ENCODE measurements at places on chromosomes 5 and 9.

GRCh38 chr5:80052464-80052863 is 17.3 kb downstream of the THBS4 start:
- no peak for DNase-seq

DNA sequence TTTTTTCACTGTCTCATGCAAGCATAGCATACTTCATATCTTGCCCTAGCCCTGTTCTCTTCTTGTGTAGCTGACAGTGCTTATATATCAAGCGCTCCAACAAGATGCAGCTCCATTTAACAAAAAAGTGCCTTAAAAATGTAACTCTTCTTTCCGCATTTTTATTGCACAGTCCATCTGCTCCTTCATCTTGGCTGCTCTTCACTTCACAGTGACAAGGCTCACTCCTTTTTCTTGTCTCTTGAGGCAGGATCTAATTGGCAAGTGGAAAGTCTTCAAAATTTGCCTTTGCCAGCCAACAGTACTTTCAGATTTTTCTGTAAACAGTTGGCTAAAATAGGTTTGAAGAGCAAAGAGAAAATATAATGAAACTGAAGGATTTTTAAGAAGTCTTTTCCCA is 161.8 kb downstream of the PBX3 start:
- no peak for DNase-seq

DNA sequence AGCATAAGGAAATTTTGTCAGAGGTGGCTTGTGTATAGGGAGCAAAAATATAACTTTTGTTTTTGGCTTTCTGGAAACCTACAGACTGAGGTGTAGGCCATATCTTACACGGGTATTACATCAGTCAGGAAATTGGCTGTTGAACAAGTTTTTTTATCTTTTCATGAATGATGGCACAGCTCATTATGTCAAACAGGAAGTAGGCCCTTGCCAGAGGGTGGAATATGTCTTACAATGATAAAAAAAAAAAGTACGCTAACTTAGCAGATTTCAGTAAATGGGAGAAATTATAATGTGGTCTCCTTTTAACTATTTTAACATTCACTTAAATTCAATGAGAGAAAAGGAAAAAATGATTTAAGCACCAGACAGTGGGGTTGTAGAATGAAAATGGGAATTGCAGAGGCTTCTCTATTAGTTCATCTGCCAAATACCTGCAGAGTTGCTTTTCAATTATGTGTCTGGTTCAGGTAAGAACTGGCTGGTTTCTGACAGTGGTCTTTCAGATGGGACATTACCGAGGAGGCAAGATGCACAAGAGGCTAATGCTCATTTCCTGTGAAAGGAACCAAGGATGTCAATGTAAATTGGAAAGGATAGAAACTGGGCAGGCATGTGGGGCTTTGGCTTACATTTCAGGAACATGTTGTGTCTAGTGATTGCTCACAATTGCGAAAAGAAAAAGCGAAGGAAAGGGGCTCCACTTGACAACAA is 169.9 kb downstream of the NNT start:
- peak; percentile 37 for DNase-seq

DNA sequence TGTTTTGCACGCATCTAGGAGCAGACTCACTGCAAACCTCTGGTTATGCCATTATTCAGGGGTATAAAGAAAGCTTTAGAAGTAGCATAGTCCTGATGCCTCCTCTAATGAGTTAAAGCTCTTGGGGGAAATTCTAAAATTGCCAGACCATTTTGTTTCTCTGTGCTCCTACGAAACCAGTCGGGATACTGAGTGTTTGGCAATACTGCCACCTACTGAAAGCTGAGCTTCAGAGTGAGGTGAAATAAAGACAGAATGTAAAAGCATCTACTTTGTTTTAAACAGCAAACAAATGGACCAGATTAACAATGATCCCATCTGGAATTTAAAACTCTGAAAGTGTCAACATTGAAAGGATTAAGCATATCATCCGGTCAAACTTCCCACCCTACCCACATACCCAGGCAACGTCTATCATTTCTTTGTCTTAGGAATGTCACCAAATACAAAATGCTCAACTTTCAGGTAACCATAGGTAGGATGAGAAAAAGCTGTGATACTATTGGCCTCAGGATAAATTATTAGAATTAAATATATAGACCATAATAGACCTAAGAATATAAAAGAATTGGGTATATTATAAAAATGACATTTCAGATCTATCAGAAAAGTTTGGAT is 77.8 kb upstream of the SHISAL2B start:
- DNase-seq, result peak; percentile 24

- DNase-seq, result no peak
Measured at GRCh38 chr5:153719324-153719723, 228.9 kb downstream of the GRIA1 start.

GRCh38 chr9:135167356-135167755 is 79.9 kb downstream of the OLFM1 start:
- no peak for DNase-seq

DNA sequence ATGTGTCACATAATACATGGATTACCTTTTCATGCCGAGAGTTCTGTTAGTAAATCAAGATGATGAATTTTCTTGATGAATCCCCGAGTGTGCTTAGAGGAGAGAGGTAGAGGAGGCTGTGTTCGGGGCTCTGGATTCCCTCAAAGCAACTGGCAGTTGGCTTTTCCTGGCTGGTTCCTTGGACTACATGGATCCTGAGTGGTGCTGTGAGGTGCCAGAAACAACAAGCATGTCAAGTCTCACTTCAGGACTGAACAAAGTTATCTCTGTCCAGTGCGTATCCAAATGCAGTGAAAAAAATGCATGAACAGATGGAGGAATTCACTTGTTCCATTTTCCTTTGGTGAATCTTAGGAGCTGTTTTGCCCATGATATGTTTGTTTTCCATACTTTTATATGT is 231.7 kb downstream of the FBXL7 start:
- DNase-seq, result no peak

- DNase-seq, result no peak
Measured at GRCh38 chr5:103060424-103060954, 59.4 kb downstream of the GIN1 start.

GRCh38 chr9:135644631-135645218 is 5.4 kb upstream of the GLT6D1 start:
- DNase-seq, result no peak

GRCh38 chr9:112093147-112093869 is 81.8 kb downstream of the SUSD1 start:
- DNase-seq, result no peak

DNA sequence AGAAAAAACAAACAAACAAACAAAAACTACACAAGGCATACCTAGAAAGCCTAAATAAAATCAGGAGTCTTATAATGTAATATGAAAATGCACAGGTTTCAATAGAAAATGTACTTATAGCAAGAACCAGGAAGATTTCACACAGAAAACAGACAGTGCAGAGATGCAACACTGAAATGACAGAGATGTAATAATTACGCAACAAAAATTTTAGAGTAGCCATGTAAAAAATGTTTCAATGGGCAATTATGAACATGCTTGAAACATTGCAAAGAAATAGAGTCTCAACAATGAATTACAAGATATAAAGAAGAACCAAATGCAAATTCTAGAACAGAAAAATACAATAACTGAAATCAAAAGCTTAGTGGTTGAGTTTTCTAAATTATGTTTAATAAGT is 405.9 kb downstream of the PLK2 start:
- no peak for DNase-seq

- DNase-seq, result no peak
Measured at GRCh38 chr5:149464796-149465489, 85.9 kb upstream of the IL17B start.

GRCh38 chr5:154868702-154869101 is 10.3 kb downstream of the CNOT8 start:
- DNase-seq, result no peak

- no peak for DNase-seq
Measured at GRCh38 chr5:13997514-13997913, 53.0 kb upstream of the DNAH5 start.

DNA sequence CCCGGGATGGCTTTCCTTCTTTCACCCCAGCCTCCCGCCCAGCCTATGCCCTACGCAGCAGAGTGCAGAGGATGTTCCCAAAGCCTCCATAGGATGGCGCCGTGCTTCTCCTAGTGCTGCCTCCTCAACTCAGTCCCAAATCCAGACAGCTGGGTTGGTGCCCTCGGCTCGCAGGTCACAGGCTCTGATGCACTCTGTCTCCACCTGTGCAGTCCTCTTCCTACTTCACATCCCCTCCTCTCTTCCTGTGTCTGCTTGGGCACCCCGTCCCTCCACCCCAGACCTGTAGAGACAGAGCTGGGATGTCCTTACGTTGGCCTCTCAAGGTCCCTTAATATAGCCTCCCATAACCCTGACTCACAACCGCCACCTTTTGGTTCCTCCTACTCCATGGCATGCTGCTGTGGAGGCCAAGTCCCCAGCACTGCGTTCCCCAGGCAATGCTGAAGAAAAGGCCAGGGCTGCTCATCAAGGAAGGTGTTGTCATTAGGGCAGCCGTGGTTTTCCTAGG is 314.4 kb downstream of the GADD45G start:
- DNase-seq, result no peak

- DNase-seq, result no peak
Measured at GRCh38 chr9:134220311-134220710, 55.9 kb upstream of the RNU6ATAC start.

DNA sequence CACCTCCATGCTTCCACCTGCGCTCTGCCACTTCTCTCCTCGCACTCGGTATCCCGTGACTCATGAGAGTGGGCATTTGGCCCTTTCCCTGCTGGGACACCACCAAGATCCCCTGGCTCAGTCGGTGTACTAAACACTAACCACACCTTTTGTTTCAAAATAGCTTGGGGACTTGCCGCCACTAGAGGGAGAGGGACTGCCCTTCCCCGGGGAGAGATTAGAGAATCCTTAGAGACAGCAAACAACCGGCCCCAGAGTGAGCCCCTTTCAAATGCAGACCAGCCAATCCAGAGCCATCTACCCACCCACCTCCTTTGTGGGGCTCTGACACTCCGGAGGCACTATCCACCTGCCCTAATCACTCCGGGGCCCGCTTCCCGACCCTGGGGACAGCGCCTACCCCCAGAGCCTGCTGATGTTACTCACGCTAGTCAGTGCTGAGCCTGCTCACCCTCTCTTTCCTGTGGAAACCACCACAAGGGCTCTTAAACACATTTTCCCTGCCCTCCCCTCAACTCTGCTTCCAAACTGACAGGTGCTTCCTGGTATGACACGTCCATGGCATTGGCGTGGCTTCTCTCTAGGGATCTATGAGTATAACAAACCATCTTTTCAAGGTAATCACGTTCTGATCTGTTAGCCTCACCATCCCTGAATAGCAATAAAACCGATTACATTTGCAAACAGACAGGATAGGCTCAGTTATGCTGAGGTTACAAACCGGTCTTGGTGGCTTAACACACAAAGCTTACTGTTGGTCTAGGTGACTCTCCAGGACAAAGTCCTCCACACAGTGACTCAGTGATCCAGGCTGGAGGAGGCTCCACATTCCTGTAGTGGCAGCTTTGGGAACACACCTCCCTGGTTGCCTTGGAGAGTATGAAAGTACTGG is 180.1 kb upstream of the MVB12B start:
- no peak for DNase-seq

- DNase-seq, result no peak
Measured at GRCh38 chr9:109473329-109473728, 24.8 kb downstream of the PTPN3 start.

DNA sequence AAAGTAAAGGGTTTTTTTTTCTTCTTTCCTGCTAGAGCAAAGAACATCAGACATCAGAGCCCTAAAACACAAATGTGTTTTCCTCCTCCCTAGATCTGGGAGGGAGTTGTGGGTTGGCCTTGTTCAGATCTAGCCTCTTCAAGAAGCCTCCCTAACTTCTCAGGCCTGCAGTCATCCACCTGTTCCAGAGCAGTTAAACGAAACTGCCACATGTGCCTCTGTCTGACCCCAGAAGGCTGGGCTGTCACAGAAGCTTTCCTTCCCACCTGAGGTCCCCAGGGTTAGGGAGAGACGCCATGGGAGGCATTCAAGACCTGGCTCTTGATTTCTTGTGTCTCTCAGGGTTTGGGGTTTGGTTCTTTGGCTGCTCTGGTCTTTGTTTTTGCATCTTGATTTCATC is 87.0 kb downstream of the DAB2IP start:
- no peak for DNase-seq

DNA sequence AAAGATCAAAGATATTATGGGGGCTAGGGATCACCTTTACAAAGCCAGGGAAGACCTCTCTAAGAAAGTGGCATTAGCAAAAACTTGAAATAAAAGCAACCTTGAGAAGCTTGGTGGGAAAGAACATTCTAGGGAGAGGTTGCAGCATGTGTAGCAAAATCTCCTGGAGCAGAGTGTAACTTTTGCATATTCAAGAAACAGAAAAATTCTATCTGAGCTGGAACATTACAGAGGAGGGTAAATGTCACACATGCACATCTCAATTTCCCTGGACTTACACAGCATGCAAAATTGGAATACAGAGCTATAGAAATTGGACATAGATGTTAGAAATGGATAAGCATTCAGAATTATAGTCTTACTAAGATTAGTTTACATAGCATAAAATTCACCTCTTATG is 510.0 kb downstream of the CETN3 start:
- no peak for DNase-seq

GRCh38 chr5:38670878-38671277 is 114.4 kb upstream of the LIFR start:
- no peak for DNase-seq
